COR-L47 (cell line): ENCODE measurements at places on chromosomes 2 and 18.

DNA sequence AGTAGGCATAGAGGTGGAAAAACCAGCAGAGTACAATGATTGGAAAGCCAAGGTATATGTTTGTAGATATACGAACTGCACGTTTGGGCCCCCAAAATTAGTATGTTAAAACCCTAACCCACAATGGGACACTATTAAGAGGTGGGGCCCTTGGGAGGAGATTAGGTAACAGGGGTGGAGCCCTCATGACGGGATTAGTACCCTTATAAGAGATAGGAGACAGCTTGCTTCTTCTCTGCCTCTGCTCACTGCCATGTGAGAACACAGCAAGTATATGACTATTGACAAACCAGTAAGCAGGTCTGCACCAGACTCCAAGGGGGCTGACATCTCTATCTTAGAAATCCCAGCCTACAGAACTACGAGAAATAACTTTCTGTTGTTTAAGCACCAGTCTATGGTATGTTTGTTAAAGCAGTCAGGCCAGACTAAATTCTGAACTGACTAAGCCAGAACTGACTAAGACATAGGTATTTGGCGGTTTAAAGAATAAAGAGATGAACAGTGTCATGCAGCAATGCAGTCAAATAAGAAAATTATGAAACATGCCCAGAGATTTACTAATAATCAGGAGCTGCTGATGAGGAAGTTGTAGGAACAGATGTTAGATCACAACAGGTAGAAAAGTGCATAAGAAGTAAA, 182.9 kb downstream of the DYM start:
- DNase-seq, result no peak

GRCh38 chr2:218271865-218272530, 1.7 kb downstream of the PNKD start:
- DNase-seq, result no peak

- DNase-seq, result peak; percentile 49
Observed at GRCh38 chr2:57880967-57881366, 165.6 kb upstream of the VRK2 start.

GRCh38 chr2:149394864-149395263, 64.5 kb downstream of the LYPD6 start:
- no peak for DNase-seq

- DNase-seq, result no peak
Observed at GRCh38 chr18:13382366-13382953, 163.9 kb downstream of the LDLRAD4 start.

DNA sequence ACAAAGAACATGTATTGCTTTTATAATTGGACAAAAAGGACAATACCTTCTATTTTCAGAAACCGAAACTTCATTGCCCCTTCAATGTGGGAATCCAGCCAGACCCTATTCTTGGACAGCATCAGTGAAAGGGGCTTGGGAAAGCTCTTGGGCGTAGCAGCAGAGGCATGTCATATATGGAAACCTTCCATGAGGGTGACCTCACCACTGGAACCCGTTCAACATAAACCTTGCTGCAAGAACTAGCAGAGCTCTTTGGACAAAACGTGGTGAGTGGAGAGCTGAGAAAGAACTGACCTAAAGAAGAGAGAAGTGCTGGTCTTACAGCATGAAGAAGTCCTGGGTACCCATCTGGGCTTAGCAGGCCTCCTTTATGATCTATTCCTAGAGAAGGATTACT, 22.7 kb upstream of the ACTG2 start:
- DNase-seq, result no peak

DNA sequence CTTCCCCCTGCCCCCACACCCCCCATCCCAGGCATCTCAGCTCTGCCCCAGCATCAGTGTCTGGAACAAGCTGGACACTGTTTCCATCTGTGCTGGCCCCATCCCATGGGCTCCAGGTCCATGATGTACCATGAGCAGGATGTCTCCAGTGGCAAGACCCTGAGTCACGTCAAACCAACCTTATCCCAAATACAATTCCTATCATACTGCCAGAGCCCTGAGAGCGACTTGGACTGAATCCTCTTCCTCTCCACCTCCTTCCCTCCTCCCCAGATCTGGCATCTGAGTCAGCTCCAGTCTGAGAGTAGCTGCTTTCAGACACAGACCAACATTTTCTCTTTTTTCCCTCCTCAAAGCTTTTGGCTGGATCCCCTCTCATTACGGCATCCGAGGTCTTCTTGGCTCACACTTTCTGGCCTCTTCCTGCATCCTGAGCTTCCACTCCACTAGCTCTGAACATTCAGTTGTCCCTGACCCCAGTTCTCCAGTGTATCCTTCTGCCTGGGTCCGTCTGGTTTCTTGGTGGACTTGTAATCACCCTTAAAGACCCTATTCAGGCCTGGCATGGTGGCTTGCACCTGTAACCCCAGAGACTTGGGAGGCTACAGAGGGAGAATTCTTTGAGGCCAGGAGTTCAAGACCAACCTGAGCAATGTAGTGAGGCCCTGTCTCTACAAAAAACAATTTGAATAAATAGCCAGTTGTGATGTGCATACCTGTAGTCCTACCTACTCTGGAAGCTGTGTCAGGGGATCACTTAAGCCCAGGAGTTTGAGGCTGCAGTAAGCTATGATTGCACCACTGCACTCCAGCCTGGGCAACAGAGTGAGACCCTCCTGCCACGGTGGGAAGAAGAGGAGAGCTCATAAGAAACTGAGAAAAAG, 68.3 kb downstream of the ACKR3 start:
- no peak for DNase-seq

DNA sequence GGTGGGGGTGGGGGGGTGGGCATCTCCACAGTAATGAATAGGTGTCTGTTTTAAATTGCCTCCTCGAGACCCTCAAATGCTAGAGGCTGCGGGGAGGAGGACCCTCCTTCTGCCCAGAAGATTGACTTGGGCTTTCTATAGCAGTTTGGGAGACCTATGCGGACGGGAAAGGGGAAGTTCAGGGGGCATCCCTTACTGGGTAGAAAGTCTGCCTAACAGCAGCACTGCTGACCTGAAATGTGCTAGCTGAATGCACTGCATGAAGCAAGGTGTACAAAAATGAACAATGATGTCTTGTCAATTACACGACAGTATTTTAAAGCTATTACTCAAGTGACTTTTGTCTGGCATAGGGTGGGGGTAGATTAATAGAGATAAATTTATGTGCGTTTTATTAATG, 2.5 kb downstream of the DCC start:
- no peak for DNase-seq
